ENCODE measurements at places on chromosomes 11 and 22.
A peak's percentile ranks its signal among the peaks of the same experiment; 100 is the strongest.

DNA sequence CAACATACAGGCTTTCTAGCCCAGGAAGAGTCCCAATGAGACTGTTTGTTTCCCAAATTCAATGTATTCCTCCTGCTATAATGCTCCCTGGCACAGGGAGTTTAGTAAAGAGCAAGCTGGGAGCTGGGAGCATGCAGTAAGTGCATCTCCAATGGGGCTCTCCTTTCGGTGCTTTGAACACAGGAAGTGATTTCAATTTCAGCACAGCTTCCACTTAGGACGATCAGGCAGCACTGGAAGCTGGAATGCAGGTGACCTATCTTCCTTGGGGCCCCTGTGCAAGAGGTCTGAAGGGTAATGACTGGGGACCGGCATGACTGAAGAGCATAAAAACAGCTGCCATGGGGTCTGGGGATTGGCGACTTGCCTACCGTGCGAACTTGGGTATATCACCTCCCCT, 76.0 kb downstream of the LARGE1 start:
- DNase-seq = no peak

- no peak for DNase-seq
Measured at GRCh38 chr11:27293515-27294417, 69.2 kb downstream of the CCDC34 start.

- DNase-seq = no peak
Measured at GRCh38 chr22:17407643-17408042, 38.4 kb downstream of the CECR2 start.

DNA sequence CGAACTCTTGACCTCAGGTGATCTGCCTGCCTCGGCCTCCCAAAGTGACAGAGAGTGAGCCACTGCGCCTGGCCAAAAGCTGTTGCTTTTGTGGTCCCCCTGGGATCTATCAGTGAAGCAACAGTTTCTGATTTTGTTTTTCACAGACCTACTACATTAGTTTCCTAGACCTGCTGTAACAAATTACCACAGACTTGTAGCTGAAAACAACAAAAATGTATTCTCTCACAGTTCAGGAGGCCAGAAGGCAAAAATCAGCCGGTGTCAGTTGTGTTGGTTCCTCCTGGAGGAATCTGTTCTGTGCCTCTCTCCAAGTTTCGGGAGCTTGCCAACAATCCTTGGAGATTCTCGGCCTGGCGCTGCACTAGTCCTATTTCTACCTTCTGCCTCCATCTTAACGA, 8.5 kb upstream of the SLC35C1 start:
- no peak for DNase-seq

DNA sequence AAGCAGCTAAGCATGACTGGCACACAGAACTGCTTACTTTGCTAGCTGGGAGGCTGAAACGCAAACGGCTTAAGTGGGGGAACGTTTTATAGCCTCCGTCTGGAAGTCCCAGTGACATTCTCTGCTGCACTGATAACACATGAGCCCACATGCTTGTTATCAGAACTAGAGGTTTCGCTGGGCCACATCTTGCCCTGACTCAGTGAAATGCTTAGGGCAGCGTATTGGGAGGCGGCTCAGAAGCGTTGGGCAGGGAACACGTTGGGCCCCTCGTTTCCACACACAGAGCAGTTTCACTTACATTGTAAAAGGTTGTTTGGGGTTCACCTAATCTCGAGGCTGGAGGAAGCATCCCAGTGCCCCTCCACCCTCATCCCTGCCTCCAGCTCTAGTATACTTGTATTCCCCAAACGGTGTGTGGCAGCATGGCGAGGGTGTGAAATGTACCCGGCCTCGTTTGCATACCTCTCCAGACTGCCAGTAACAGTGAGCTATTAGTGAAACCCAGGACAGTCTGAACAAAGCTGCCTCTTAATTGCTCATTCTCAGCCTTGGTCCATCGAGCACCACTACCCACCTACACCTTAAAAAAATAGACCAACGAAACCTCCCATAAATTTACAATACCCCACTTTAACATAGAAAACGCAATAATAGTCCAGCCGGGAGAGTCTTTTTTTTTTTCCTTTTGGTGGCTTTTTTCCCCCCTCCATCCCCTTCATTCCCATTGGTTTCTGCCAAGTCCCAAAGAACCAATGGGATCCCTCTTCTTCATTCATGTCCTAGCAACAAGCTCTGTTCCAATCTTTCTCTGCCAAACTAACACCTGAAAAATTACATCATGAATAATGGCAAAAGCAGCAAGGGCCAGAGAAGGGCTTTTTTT, 218.8 kb upstream of the SORL1-AS1 start:
- DNase-seq = no peak

DNA sequence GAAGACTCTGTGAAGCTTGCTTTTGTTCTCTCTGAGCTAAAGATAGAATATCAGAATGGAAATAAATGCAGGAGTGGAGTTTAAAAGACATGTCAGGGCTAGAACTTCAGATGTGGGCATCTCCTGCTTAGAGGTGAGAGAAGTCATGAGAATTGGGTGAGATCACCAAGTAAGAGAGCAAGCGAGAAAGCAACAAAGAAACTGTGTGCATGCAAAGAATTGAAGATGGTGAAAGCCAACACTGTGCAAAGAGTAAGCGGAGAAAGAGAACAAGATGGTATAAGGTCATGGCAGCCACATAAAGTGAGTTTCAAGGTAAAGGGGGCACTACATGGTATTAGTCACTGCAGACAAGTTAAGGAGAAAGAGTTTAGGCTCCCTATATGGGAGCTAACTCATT, 57.3 kb upstream of the SCUBE2 start:
- DNase-seq = no peak

DNA sequence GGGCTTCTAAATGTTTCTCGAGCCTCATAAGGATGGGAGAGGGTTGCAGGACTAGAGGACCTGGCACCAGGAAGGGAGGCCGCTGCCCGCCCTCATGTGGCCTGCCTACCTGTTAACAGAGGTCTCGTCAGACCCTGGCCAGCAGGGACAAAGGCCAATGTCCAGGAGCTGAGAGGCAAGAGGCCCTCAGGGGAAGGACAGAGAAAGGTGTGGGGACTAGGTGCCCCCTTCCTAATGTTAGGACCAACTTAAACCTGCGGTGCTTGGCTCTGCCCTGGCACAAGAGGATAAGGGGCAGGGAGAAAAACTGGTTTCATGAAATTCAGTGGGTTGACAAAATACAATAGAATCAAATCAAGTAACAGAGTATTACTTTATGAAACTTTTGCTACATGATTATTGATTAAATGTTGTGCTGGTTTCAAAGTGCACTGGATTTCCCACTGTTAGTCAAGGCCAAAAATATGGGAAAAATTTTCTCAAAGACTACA, 20.0 kb upstream of the SYT12 start:
- no peak for DNase-seq

- DNase-seq = no peak
Measured at GRCh38 chr22:24330636-24331035, 60.0 kb downstream of the SPECC1L start.

DNA sequence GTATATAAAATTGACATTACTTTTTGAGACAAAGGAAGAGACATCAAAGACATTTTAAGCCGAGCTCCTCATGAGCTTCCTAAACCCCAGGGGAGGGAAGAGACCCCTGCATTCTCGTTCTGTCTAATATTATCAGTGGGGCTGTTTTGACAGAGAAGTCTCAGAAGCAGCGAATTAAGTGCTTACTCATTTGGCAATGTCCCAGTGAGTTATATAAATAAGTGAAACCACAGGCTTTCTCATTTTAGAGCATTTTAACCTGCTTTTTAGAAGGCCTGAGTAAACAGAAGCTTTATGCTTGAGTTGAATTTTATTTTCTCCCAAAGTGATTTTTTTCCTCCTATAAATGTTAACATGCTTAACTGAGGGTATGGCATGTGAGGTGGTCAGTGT, 23.2 kb upstream of the C1QTNF4 start:
- no peak for DNase-seq

DNA sequence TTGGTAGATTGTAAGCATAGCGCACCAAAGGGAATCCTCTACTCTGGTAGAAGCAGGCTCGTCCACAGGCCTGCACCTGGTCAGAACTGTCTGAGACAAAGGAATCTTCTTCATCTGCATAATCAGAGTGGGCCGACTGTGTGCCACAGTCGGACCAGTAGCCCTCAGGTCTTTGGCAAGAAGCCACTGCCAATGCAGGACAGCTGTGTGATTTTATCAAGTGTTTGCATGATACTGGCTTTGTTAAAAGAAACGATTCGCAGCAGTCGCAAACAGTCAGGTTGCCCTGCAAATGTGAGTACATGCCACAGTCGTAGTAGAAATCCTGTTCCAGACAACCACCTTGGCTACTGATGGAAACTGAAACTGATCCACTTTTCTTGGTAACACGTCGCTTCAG, 4.9 kb upstream of the CCDC34 start:
- DNase-seq = no peak

GRCh38 chr22:41256254-41257253, 15.8 kb upstream of the CHADL start:
- no peak for DNase-seq

GRCh38 chr22:27636716-27637508, 164.6 kb downstream of the MN1 start:
- no peak for DNase-seq

DNA sequence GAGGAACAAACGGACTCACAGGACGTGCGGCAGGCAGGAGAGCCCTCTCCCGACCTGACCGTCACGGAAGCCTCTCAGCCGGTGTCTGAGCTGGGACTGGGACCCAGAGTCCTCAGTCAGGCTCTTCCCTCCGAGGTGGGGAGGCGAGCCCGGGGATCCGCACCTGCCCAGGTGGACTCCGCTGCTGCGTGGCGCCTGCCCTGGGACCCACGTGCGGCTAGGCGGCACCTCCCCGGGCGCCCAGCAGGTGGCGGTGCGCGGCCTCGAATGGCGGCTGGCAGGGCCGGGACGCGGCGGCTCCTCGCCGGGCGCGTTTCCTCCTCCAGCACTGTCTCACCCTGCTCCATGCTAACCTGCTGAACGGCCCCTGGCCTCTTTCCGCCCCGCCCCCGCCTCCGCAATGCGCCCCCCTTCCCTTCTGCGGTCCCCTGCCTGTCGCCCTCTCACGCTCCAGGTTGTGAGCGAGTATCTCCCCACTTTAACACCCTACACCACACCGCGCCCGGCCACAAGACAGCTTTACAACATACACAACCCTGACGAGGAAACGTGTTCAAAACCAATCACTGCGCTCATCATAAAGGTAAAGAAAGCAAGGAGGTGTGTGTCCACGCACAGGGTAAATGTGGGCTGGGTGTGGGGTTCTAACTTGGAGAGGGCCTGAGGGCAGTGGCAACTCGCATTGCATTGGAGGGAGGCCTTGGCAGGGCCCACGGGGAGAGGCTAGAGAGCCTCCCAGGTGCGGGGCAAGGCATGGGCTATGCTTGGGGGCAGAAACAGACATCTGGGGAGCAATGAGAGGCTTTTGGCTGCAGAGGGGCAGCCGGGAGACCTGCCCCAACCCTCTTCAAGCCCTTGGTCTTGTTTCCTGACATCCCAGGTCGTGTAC, 25.9 kb upstream of the ATXN10 start:
- DNase-seq = peak; percentile 42

GRCh38 chr11:57341250-57341808, 3.2 kb downstream of the P2RX3 start:
- DNase-seq = no peak

- no peak for DNase-seq
Measured at GRCh38 chr11:31801298-31801702, 9.8 kb downstream of the PAX6 start.

DNA sequence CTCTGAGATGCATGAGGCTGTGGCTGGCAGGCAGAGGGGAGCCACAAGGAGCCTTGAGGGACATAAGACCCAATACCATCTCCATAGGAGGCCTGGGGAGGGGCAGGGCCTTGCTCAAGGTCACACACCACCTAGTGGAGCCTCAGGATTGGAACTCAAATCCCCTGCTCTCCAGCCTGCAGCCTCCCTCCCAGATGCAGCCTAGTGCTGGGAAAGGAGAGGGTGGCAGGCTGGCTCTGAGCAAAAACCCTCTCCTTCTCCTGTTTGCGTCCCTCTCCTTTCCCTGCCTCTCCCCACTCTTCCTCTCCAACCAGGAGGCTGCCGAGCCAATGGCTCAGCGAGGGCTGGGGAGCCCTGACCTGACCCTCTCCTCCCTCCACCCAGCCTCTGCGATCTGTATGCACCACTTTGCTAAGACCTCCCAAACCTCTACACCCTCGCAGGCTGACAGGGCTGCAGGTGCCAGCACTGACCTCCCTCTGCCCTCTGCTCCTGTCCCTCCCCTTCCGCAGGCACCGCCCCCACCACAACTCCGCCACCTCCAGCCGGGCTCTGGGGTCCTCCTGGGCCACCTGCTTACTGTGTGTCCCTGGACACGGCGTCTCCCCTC, 14.7 kb downstream of the IGLL1 start:
- DNase-seq = no peak

- DNase-seq = no peak
Measured at GRCh38 chr11:8631395-8632118, 37.5 kb upstream of the STK33 start.

- no peak for DNase-seq
Measured at GRCh38 chr22:36117053-36117554, 43.5 kb downstream of the APOL3 start.

- DNase-seq = no peak
Measured at GRCh38 chr22:25101501-25101900, 98.2 kb upstream of the CRYBB3 start.

DNA sequence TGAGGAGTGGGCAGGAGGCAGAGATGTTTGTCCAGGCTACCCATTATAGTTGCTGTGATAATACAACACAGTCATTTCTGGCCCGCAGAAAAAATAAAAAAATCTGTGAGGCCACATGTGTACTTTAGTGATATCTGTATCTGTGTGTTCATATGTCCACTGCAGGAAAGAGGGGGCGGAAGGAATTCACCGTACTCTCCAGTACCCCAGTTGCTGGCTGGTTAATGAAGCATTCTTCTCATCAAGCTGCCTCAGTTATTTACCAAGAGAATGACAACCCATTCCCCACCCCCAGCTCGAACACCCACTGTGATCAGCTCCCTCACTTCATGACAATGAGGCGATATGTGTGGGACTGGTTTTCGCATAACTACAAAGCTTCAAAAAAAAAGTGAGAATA, 309.3 kb downstream of the SOX6 start:
- DNase-seq = no peak

GRCh38 chr11:120230433-120231071, 9.4 kb upstream of the POU2F3 start:
- no peak for DNase-seq

- no peak for DNase-seq
Measured at GRCh38 chr11:126336138-126336541, 19.3 kb upstream of the ST3GAL4 start.

GRCh38 chr11:69375316-69376154, 81.6 kb downstream of the MYEOV start:
- DNase-seq = no peak

GRCh38 chr11:112345706-112346105, 85.0 kb upstream of the PLET1 start:
- no peak for DNase-seq

DNA sequence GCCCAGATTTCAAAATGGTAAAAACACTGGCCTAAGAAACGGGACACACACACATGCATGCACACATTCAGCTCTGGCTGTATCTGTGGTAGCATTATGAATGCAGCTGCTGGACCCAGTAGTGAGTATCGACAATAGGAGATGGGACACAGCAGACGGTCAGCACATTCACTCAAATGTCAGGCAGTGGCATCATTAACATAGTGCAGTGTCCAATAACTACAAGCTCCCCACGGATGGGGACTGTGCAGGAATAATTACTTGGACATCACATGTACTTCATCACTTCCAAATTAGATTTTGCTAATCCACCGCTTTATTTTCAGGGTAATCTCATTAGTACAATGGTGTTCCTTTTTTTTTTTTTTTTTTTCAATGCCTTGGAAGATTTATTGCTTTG, 109.5 kb downstream of the FANCF start:
- no peak for DNase-seq

GRCh38 chr11:86548271-86548917, 124.0 kb downstream of the ME3 start:
- no peak for DNase-seq
